ENCODE measurements at places on chromosomes 11 and 22.
A peak's percentile ranks its signal among the peaks of the same experiment; 100 is the strongest.

DNA sequence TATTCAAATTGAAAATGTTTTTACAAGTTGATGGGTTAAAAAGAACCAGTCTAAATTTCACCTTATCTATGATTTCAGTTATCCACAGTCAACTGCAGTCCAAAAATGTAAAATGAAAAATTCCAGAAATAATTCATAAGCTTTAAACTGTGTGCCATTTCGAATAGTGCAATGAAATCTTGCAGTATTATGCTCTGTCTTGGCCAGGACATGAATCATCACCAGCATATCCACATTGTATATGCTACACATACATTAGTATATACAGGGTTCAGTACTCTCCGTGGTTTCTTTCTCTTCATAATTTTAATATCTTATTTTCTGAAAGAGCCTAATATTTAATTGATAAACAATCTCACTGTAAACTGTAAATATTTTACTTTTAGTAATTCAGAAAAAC, 45.9 kb downstream of the ARHGAP32 start:
- no peak for DNase-seq

DNA sequence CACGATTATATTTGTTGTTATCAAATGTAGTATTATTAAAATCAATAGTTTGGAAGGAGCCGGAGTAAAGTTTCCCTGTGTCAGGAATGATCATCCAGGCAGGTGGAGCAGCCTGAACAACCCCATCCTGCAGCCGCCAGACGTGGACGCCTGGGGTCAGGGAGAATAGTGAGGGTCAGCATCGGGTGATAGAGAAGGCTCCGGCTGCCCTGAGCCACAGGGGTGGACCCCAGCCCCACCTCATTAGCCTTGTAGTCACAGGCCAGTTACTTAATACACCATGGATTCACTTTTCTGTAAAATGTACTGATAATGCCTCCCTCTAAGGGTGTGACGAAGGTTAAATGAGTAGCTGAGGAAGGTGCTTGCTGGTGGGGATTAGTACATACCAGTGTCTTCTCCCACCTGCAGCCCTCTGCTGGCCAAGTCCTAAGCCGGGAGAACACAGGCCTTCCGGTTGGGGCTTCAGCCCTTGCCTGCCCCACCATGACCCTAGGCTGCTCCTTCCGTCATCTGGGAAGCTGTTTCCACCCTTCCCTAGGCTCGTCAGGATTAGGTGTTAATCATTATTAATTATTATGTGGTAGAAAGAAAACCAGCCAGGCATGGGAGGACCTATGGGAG, 14.9 kb downstream of the TMEM121B start:
- DNase-seq: peak; percentile 9

- DNase-seq: no peak
These were observed 78.3 kb downstream of the MICAL2 start for GRCh38 chr11:12188548-12189317.

DNA sequence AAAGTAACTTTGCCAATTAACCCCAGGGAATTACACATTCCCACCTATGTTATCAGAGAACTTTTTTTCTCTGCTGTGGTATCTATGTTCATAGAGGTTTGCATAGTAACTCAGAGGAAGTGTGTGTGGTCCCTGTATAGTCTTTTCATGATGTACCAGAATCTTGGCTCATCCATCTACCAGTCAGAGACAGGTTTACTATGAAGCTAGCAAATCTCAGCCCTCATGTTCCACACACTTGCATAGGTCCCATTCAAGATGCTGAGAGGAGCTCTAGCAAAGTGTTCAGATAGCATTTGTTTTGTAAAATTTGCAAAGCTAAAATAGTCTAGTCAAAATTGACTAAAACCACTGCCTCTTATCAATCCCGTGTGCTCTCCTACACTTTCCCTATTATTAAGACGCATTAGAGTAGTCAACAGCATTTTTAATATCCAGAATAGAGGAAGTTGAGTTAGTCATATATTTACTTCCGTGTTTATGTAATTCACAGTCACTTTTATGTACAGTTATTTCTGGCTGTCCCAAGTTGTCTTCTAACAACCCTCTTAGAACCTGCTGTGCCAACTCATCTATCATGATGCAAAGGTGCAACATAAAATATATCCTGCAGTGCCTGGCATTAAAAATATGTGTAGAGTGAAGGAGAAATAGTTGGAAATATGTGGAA, 184.2 kb downstream of the FAM76B start:
- DNase-seq: no peak

DNA sequence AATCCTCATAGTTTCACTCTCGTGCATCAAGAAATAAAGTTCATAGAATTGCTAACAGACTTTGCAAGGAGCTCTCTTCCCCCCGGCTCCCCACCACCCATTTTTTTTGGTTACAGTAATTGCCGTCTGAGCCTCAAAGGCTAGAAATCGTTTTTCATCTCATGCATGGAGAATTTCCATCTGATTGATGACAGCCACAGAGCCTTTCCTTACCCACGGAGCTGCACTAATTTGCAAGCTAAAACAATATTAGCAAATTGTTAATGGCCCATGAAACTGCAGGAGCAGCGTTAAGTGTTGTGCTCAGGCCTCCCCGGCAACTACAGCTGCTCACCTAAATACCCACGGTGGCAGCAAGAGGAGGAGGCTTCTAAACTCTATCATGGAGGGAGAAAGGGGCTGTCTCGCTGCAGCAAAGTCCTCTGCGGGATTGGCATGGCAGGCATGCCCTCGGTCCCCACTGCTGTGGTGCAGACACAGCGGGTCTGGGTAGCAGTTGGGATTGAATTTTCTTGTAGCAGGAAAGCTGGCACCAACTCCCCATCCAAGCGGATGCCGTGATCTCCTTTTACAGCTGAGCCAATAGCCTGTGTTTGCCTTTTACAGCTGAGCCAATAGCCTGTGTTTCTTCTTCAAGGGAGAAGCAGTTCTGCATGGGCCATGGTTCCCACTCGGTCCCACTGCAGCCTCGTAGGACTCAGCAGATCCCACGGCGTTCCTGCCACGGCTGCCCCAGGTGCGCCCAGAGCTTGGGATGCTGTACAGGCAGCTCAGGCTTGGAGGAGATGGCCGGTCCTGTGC, 412.3 kb downstream of the BRD1 start:
- DNase-seq: no peak

DNA sequence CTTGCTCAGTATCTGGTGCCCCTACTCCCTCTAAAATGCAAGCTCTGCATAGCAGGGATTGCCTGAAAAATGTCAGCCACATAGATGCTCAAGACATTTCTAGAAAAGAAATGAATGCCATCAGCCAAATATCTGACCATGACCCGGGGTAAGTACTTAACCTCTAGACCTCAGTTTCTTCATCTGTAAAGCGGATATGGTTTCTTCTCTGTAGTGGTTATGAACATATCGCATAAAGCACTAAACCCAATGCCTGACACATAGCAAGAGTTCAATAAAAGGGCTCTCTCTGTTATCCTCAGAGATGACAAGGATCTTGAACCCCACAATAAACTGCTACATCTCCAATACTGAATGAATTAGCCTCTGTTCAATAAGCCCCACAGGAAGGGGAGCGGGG, 122.6 kb downstream of the ABTB2 start:
- no peak for DNase-seq

DNA sequence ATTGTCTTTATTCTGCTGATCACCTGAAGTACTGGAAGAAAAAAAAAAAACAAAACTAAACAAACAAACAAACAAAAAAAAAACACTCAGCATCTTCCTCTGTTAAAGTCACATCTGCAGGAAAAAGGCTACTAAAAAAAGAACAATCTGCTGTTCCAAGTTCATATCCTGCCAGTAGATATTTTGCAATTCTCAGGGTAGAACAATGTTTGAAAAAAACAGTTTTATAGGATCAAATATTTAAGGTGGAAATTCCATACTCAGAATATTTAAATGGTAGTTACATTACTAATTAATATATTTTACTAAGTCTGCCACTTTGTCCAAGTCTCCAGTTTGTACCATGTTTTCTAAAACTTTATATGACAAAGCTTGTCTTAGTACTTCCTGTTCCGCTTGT, 175.2 kb downstream of the SBF2 start:
- DNase-seq: no peak

GRCh38 chr11:87878373-87878825, 296.8 kb downstream of the RAB38 start:
- DNase-seq: peak; percentile 39

DNA sequence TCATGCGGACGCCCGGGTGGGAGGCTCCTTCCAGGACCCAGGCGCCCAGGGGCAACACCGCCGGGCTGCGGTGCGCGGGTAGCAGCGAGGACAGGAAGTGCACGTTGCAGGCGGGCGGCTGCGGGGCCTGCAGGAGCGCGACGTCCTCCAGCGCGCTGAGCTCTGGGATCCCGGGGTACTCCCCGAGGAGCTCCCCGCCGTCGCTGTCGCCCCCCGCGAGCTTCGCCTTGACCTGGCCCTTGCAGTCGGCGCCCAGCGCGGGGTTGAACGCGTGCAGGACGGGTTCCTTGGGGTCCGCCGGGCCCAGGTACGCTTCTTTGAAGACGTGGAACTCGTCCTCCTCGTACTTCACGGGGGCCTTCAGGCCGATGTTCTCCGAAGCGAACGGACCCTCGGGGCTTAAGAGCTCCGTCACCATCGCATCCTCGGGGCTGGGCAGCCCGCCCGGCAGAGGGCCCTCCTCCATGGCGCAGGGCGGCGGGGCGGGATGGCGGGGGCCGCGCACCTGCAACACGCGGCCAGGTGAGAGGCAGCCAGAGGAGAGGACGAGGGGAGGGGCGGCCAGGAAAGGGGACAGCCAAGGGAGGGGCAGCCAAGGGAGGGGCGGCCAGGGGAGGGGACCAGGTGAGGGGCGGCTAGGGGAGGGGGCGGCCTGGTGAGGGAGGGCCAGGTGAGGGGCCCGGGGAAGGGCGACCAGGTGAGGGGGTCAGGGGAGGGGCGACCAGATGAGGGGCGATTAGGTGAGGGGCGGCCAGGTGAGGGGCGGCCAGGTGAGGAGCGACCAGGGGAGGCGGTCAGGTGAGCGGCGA, 921 bp downstream of the TESMIN start:
- no peak for DNase-seq

GRCh38 chr11:30009060-30009459, 7.8 kb downstream of the KCNA4 start:
- no peak for DNase-seq

DNA sequence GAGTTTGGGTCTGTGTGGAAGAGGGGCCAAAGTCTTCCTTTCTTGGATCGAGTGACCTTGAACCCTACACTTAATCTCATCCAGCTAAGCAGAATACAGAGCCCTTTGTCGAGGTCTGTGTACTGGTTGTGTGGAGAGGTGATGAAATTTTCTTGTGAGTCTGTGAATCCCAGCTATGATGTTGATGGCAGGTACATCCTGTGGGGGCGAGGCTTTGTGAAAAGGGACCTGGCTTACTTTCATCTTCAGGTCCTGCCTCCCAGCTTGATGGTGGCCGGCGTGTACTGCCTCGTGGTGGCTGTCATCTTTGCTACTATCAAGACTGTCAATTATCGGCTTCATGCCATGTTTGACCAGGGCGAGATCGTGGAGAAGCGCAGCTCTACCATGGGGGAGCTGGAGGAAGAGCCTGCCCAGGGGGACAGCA, 1.0 kb downstream of the PCNX3 start:
- DNase-seq: no peak

DNA sequence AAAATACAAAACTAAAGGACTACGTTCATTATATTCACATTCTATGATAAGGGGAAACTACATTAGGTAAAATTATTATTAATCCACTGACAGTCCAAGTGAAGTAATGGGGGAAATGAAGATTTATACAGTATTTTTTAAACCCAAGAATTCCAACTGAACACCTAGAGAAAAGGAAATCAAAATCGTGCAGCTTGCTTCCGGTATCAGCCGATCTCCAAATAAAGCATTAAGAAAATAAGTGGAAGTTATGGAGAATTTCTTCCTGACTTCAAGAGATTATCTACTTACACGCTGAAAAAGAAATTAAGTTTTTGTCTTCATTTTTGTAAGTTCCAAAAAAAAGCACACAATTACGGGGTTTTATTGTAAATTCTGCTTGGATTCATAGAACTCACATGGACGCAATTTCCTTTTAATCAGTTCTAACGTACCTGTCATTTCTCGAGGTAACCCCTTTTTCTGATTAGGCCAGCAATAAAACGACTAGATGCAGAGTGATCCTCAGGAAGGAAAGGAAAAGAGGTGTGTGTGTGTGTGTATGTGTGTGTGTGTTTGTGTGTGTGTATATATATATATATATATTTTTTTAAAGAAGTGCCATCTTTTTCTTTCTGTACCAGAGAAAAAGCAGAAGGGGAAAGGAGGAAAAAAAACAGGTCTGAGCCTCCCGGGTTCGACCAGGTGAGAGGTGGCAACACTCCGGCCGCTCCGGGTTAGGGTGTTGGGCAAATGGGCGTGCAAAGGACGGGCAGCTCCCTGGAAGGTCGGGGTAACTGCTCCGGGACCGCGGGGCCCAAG, 1.1 kb downstream of the ZBTB44 start:
- no peak for DNase-seq

- DNase-seq: no peak
These were observed 732.7 kb downstream of the TBC1D22A start for GRCh38 chr22:47495110-47495509.

DNA sequence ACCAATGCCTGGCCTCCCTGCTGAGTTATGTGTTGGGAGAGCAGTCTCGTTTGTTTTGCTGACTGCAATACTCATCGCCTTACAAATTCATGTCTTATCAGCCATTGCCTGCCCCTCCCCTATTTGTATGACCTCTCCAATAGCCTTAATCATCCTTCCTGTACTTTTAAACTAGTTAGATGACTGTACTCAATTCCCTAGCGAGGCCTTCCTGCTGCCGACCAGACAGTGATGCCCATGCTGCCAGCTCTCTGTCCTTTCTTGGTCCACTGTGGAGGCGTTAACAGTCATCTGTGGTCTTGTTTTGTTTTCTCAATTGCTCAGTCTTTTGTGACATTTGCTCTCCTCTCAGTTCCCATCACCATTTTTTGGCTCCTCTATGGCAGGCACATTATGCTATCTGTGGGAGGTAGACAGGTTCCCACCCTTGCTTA, 20.3 kb upstream of the YPEL1 start:
- peak; percentile 81 for DNase-seq

DNA sequence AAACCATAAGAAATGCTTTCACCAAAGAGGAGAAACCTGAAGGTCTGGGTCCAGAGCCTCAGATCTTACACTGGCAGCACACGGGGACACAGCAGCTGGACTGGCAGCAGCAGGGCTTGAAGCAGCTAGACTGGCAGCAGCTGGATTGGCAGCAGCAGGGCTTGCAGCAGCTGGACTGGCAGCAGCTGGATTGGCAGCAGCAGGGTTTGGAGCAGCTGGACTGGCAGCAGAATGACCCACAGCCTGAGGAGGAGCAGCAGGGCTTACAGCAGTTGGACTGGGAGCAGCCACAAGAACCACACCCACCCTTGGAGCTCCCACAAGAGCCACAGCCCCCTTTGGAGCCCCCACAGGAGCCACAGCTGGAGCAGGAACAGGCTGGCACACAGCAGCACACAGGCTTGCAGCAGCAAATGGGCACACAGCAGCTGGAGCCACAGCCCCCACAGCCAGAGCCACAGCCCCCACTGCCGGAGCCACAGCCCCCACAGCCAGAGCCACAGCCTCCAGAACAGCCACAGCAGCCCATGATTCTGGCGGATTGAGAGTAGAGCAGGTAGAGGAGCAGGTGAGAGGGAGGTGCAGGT, at the start of gene KRTAP5-11:
Gene KRTAP5-11, minus strand, starts transcription at position 567 of the 587 bp plus-strand sequence. Its CDS starts 38 bp downstream, at position 529.
- DNase-seq: no peak

GRCh38 chr11:96287822-96288439, 55.1 kb downstream of the MAML2 start:
- DNase-seq: no peak
